ENCODE measurements at places on chromosomes 5 and 9.

GRCh38 chr5:127060470-127060985 lies 12.8 kb downstream of the C5orf63 start:
- DNase-seq = no peak

DNA sequence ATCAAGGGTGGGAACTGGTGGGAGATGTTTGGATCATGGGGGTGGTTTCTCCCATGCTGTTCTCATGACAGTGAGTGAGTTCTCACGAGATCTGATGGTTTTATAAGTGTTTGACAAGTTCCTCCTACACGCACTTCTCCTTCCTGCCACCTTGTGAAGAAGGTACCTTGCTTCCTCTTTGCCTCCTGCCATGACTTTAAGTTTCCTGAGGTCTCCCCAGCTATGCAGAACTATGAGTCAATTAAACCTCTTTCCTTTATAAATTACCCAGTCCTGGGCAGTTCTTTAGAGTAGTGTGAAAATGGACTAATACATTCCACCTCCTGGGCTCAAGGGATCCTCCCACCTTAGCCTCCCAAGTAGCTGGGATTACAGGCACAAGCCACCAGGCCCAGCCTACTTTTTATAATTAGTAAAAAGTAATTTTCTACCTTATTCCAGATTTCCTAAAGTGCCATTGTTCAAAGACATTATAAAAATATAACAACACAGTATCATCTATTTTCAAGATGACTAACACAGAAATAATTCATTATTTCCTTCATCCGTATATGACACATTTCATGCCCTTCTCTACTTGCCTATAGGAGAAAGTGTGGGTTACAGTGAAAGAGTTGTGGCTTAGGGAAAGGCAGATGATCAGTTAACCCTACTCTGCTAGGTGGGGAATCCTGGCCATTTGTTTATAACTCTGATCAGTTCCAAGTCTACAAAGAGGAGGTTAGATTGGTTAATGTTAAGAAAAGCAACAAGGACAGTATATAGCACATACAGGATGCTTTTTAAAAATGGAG lies 99.9 kb downstream of the TTC39B start:
- no peak for DNase-seq

- no peak for DNase-seq
Measured at GRCh38 chr5:143279698-143280097, 123.8 kb downstream of the NR3C1 start.

DNA sequence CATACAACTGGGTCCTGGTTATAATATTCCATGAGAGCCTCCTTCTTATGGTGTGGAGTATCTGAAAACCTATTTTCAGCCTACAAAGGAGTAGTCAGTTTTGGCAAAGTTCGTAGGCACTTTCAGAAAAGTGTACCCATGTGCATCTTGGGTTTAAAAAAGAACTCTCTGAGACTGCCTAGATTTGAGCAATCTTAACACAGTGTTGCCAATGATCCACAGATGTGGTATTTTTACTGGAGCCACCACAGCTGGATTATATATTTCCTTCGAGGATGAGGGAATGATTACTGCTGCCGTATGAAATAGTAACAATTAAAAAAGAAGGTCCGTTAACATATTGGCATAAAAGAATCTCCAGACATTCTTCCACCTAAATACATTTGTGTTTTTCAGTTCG lies 1.1 kb downstream of the PALM2AKAP2 start:
- DNase-seq = no peak

DNA sequence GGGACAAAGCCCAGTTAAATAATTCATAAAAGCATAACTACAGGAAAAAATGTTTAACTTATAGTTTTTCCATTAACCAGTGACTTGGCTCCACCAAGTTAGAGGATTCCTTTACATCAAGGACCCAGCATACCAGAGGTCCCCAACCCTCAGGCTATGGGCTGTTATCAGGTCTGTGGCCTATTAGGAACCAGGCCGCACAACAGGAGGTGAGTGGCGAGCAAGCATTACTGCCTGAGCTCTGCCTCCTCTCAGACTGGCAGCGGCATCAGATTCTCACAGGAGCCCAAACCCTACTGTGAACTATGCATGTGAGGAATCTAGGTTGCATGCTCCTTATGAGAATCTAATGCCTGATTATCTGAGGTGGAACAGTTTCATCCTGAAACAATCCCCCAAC lies 303.1 kb downstream of the ELAVL2 start:
- DNase-seq = no peak

GRCh38 chr5:142432961-142433360 lies 108.1 kb upstream of the SPRY4 start:
- DNase-seq = no peak

GRCh38 chr5:164214698-164215097 lies 709.3 kb downstream of the MAT2B start:
- DNase-seq = no peak

DNA sequence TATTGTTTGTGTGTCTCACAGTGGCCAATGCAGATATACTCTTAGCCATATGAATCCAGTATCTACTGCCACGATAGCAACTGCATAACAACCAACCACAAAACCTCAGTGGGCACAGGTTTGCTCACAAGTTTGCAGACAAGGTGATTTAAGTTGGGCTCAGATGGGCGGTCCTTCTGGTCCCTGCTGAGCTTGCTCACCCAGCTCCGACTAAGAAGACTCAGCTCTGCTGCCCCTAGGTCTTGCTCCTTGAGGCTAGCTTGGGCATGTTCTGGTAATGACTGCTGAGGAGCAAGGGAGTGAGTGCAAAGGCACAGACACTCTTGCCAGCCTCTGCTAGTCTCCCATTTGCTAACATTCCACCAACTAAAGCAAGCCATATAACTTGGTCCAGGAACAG lies 52.6 kb downstream of the MTX3 start:
- DNase-seq = no peak

Measured in memory B cell (primary cell).